Stimulated activated CD4-positive, alpha-beta T cell treated with anti-CD3 and anti-CD28 coated beads, Interleukin-15, amount 100 ng/mL, for 1 hour (primary cell): ENCODE measurements at places on chromosomes 6 and 20.

GRCh38 chr6:131685266-131685780, 15.9 kb downstream of the OR2A4 start:
- DNase-seq, result no peak

- DNase-seq, result no peak
Observed at GRCh38 chr6:158556113-158556512, 3.8 kb upstream of the TMEM181 start.

DNA sequence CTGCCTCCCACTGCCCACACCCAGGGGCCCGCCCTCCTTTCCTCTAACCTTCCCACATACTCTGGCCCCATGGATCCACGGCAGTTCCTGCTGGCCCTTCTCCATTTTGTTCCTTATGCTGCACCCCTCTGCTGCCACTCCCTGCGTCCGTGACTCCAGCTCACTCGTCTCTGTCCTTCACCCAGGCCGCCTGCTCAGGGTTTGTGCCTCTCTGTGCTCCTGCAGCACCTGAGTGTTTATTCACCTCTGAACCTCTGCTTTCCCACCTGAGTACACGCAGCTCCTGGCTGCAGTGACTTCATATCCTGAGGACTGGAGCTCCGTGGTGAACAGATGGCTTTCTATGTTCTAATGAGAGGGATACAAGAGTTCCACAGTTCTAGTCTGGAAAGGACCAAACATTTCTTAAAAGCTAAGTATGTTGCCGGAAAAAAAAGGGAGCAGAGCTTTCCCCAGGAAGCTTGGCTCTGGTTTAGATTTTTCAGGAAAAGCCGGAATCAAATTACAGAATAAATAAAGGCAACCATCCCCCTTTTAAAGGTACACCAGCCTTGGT, 1.5 kb upstream of the GNRH2 start:
- DNase-seq, result no peak

- DNase-seq, result no peak
Observed at GRCh38 chr6:136593748-136594490, 43.7 kb upstream of the MAP7 start.

- no peak for DNase-seq
Observed at GRCh38 chr20:38164624-38165088, 414 bp downstream of the TGM2 start.

DNA sequence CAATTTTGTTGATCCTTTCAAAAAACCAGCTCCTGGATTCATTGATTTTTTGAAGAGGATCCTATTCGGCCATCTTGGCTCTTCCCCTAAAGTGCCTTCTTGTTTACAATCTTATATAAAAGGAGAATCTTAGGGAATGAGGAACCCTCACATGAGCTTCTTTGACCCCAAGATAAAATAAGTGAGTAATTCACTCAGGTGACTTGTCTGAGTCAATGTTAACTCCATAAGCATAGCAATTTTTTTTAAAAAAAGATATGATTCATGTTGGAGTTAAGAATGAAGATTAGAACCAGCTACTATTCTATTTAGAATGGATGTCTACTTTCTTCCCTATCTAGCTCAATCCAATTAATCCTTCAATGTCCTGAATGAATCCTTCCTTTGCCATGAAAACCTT, 21.0 kb downstream of the WASF1 start:
- no peak for DNase-seq

GRCh38 chr20:10002866-10003265, 31.9 kb upstream of the ANKEF1 start:
- no peak for DNase-seq

DNA sequence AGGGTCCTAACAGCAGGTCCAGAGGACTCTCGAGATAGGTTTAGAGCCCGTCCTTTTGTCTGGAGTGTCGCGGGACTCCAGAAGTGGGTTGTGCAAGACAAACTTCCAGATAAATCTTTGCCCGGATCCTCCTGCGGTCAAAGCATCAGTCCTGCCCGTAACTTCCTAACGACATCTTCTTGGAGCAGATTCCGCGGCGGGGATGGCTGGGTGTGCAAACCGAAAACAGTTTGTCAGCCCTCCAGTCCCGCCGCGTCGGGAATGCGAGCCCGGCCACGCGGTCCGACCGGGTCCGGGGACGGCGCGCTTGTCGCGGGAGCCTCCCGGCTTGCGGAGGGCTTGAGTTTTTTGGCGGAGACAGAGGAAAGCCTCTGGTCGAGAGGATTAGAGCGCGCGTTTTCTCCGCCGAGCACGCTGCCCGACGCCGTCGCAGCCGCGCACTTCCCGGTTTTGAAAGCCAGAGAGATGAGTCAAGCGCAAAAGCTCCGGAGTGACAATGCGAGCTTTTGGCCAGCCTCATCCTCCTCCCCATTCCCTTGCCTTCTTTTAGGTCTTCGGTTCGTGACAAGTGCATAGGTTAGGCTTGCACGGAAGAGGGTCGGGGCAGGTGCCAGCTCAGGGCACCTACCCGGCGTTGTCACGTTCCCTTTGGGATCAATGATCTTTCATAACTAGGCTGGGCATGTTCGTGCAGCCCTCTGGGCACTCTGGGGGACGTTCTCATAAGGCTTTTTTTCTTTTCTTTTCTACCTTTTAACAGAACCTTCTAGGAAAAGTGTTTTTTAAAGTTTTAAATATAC, 91.3 kb upstream of the PRDM1 start:
- DNase-seq, result no peak

- DNase-seq, result no peak
Observed at GRCh38 chr6:134315974-134316441, 1.9 kb downstream of the SGK1 start.

GRCh38 chr6:154202339-154202738, 154.3 kb downstream of the IPCEF1 start:
- no peak for DNase-seq

GRCh38 chr20:20843982-20844381, 131.5 kb upstream of the RALGAPA2 start:
- DNase-seq, result no peak

- DNase-seq, result no peak
Observed at GRCh38 chr6:116528780-116529179, 16.7 kb downstream of the TRAPPC3L start.

DNA sequence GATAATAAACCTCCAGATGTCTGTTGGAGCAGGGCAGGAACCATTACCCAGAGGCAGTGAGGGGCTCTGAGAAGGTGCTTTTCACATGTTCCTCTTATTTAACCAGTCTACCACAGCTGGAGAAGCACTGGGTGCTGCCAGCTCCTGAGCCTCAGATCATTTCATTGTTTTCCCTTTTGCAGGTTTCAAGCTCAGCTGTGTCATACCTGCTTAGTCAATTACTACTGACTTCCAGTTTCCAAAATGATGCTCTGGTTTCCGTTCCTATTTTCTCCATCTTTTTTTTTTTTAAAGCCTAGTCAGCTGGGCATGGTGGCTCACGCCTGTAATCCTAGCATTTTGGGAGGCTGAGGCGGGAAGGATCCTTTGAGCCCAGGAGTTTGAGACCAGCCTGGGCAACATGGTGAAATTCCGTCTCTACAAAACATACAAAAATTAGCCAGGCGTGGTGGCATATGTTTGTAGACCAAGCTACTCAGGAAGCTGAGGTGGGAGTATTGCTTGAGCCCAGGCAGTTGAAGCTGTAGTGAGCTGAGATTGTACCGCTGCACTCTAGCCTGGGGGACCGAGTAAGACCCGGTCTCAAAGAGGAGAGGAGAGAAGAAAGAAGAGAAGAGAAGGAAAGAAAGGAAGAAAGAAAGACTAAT, 6.7 kb downstream of the FLOT1 start:
- DNase-seq, result no peak

DNA sequence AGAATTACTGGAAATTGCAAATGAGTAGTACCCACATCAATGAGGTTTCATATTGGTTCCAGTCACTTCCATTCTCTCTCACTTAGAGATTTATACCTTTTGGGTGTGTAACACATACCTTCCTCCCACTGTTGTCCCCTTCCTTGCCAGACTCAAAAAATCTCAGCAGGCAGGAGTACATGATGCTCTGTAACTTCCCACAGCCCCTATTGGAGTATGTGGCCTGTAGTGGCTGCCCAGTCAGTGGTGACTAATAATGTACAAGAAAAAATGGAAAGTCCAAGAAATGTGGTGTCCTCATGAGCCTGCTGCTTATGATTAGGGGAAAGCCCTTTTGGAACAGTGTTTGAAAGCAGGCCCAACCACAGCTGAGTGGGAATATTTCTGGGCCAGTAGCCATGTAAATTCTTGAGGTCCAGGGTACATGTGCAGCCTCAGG, 312.0 kb downstream of the ZFAND3 start:
- DNase-seq, result no peak

DNA sequence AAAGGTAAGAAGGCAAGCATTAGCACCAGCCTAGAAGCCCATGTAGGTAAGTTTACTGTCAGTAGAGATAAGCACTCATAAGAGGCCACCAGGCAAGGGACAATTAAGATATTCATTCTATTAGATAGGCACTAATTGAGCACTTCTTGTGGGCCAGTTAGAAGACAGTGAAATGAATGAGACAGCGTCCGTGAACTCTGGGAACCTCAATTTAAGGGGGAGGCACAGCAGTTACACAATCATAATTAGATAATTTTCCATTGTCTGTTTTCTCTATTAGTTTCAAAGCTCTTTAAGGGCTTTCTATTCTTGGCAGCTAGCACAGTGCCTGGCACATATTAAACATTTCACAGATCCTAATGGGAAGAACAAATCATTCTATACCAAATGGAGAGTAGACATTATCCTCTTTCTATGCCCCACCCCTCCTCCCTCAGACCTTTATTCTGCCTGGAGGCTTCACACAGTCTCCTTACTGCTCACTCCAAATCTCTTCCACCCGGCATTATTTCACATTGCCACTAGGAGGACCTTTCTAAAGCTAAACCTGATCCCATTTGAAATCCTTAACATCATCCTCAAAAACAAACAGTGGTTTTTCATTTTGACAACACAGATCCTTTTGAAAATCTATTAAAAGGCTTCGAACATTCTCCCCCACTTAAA, 529.6 kb downstream of the ADGRB3 start:
- DNase-seq, result no peak

DNA sequence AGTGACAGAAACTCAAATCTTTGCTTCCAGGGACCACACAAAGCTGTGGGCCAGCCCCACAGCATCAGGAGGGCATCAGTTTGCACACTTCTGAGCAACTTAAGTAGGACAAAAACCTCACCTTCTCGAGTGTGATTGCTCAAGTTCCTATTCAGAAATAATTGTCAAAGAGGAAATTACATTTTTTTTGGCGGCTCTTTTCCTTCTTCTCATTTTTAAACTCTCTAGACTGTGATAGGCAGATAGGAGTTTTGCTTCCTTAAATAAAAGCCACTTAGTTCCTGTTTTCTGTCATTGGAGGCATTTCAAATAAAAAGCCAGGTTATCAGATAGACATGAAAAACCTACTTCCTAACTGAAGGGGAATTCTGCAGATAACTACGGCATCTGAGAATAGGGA, 11.2 kb upstream of the TAGAP start:
- no peak for DNase-seq

- no peak for DNase-seq
Observed at GRCh38 chr20:43977252-43977651, 62.6 kb downstream of the TOX2 start.

- no peak for DNase-seq
Observed at GRCh38 chr6:127690092-127690491, 113.1 kb downstream of the C6orf58 start.

DNA sequence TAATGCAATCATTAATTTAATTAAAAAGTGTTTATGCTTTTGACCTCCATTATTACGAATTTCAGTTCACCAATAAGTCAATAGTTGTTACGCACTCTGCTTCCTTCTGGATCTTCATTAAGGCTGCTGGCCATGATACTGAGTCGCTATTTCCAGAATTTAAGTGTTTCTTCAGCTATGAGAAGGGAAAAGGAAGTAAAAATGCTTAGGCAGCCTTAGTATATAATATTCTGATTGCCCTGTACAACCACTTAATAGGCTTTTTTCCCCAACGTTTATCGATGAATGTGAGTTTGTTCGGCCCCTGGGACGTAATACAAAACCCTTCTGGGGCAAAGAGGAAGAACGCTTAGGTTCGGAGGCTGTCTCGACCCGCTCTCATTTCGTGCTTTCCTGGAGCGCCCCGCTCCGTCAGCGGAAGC, 644 bp downstream of the OARD1 start:
- DNase-seq, result peak; percentile 50

GRCh38 chr20:3072530-3073250, 1.3 kb downstream of the OXT start:
- DNase-seq, result no peak

GRCh38 chr6:63565727-63566596, 6.3 kb upstream of the LOC128125822 start:
- DNase-seq, result no peak

GRCh38 chr6:127206531-127207095, 60.1 kb upstream of the RNF146 start:
- no peak for DNase-seq

DNA sequence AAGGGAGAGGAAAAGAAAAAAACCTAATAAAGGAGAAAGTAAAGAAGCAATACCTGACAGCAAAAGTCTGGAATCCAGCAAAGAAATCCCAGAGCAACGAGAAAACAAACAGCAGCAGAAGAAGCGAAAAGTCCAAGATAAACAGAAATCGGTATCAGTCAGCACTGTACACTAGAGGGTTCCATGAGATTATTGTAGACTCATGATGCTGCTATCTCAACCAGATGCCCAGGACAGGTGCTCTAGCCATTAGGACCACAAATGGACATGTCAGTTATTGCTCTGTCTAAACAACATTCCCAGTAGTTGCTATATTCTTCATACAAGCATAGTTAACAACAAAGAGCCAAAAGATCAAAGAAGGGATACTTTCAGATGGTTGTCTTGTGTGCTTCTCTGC, 70.8 kb upstream of the RNF146 start:
- no peak for DNase-seq

DNA sequence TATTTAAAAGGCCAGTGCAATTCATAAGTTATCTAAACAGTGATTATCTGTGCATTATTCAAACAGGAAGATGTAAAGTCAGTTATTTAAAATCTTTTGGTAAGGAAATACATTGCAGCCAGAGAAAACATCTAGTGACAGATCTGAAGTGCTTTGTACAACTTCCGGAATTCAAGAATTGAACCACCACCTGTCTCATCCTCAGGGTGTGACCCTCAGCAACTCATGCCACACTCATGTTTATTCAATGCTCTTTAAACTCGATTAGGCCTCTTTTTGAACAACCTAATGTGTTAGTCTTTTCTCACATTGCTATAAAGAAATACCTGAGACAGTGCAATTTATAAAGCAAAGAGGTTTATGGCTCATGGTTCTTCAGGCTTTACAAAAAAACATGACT, 62.6 kb upstream of the GGTLC1 start:
- no peak for DNase-seq

GRCh38 chr6:85866758-85867401, 224.2 kb upstream of the SYNCRIP start:
- DNase-seq, result no peak

- no peak for DNase-seq
Observed at GRCh38 chr6:138691595-138692057, 81.9 kb upstream of the CCDC28A start.

DNA sequence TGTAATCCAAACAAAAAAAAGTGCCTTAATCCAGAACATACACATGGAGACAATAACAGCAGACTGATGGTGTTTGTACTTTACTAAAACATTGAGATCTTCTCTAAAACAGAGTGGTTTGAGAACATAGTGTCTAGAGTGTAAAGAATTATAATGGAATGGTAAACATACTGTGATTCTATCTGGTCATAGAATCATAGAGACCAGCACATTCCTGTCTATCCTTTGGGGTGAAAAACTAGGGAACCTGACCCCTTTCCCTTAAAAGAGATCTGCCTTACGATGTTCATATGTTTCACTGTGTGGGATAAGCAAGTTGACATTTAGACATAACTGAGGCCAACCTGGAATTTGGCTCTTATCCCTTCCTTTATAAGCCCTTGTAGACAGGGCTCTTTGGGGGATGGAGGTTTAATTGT, 55.7 kb downstream of the TRMT11 start:
- no peak for DNase-seq

- DNase-seq, result no peak
Observed at GRCh38 chr6:43283905-43284304, 14.2 kb upstream of the SLC22A7 start.
